ENCODE measurements at places on chromosomes 11 and 22. TPM values are rescaled to one million over a fixed set of nuclear protein-coding genes. Genes with fewer than 3 reads are reported as not detected.

Gene RIBC2
- total RNA-seq: 14.9 TPM

Gene ARRB1
- total RNA-seq: 62.0 TPM

Gene ART1
- not detected for total RNA-seq

Gene NRXN2
- 6.1 TPM for total RNA-seq

Gene CREBZF
- 74.1 TPM for total RNA-seq

- no peak for DNase-seq
These were observed 68.5 kb upstream of the ARFGAP3 start for GRCh38 chr22:42925598-42925997.

GRCh38 chr22:24550902-24551435, 4.0 kb downstream of the GUCD1 start:
- DNase-seq: no peak

GRCh38 chr22:17827466-17827865, 53.2 kb upstream of the BID start:
- no peak for DNase-seq

DNA sequence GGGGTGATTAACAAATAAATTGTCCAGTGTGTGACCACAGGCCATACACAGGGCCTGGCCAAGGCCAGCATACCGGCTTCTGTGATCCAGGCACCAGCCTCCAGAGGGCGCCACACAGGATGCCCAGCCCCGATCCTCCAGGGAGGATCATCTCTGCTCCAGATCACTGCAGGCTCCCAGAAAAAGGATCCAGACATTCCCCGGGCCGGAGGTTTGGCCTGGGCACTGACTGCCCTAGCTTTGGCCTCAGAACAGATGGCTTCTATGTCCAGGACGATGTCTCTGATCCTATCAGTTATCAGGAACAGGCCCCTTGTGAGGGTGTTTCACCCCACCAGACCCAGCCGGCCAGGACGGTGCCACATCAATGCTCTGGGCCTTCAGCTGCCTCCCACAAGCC, 74.5 kb upstream of the LMO1 start:
- peak; percentile 18 for DNase-seq

DNA sequence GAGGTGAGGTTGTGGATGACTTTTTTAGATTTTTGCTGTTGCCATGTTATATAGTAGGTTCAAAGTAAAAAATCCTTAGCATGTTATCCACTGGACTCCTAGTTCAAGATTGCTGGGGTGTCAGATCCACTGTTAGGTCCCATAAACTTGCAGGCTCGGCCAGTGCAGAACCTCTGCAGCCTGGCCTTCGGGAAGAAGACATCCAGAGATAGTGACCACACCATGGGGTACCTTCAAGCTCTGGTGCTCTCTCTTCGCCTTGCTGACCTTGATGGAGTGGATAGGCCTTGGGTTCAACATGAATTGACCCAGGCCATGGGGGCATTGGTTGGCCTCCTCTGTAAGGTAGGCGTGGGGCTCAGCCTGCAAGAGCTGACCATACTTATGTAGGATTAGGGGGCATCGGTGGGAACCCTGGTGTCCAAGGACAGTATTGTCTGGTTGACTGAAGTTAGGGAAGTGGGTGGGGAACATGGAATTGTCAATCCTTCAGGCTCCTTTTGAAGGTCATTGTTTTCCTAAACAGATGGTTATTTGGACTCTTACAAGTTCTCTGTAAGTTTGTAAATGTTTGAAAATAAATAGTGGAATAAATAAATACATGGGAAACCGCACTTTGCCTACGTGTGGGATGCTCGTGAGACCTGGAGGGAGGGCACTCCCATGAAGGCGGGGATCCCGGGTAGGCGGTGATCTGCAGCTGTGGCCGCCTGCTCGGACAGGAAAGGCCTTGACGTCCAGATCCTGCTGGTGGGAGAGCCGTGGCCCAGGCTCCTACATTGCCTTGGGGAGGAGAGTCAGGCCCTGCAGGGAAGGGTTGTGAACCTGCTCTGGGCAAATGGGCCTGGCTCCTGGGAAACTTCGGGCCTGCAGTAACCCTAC, 37.1 kb downstream of the BCR start:
- DNase-seq: no peak

- DNase-seq: no peak
These were observed 7.8 kb upstream of the JAML start for GRCh38 chr11:118232659-118233058.

- peak; percentile 92 for DNase-seq
These were observed 11.8 kb downstream of the TIGD3 start for GRCh38 chr11:65366340-65366773.

DNA sequence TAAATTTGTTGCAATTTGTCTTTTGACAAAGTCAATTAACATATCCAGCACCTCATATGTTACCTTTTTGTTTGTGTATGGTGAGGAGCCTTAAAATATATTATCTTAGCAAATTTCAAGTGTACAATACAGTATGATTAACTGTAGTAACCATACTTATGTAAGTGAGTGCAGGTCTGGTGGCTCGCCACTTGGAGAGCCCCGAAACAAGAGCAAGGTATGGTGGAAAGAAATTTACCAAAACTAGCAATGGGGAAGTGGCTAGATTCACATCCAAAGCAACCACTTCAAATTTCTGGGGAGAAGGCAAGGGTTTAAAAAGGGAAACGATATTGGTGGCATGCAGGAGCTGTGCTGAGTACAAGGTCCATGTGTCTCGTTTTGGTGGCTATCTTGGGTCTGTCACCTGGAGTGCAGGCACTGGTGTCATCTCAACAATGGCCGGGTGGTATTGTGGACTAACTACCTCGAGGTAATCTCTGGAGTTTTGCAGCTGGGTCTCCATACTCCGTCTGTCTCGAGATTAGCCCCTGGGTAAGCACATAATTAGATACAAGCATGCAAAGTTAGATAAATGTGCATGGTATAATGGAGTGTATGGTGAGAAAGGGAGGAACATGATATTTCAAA, 8.2 kb upstream of the FNBP4 start:
- DNase-seq: no peak

- no peak for DNase-seq
These were observed 10.8 kb upstream of the OR51L1 start for GRCh38 chr11:4983841-4984240.

Gene P2RX3
- not detected for total RNA-seq

DNA sequence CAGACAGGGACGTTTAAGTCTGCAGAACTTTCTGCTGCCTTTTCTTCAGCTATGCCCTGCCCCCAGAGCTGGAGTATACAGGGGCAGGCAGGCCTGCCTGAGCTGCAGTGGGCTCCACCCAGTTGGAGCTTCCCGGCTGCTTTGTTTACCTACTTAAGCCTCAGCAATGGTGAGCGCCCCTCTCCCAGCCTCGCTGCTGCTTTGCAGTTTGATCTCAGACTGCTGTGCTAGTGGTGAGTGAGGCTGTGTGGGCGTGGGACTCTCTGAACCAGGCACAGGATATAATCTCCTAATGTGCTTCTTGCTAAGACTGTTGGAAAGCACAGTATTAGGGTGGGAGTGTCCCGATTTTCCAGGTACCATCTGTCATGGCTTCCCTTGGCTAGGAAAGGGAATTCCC, 38.5 kb downstream of the NELL1 start:
- DNase-seq: no peak

GRCh38 chr11:7520981-7521487, 7.2 kb downstream of the PPFIBP2 start:
- no peak for DNase-seq

DNA sequence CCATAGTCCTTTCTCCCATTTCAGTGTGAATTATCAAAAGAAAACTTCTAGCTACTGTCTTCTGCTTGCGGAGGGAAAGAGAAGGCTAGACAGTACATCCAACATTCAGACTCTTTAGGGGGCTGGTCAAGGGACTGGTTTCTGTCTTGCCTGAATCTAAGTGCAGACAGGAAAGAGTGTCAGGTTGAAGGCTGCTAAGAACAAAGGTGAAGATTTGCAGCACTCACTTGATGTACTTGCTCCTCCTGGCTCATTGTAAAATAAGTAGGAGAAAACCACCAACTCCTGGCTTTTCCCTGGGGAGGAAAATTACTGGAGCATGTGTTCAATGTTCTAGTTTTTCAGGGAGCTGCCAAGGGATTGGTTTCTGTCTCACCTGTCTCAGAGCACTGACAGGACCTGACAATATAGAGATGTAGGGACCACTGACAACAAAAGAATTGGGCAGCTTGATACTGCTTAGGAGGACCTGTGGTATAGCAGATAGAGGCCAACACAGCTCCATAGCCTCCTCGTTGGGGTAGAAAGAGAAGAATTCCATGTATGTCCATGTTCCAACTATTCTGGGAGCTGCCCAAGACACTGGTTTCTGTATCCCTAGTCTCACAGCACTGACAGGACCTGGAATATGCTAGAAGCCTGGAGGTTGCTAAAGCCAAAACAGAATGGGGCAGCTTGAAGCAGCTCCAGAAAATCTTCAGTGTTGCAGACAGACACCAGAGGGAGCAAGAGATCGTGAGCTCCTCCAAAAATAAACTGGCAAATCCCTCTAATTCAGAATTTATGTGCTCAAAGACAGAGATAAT, 39.7 kb upstream of the MMP12 start:
- DNase-seq: peak; percentile 89

DNA sequence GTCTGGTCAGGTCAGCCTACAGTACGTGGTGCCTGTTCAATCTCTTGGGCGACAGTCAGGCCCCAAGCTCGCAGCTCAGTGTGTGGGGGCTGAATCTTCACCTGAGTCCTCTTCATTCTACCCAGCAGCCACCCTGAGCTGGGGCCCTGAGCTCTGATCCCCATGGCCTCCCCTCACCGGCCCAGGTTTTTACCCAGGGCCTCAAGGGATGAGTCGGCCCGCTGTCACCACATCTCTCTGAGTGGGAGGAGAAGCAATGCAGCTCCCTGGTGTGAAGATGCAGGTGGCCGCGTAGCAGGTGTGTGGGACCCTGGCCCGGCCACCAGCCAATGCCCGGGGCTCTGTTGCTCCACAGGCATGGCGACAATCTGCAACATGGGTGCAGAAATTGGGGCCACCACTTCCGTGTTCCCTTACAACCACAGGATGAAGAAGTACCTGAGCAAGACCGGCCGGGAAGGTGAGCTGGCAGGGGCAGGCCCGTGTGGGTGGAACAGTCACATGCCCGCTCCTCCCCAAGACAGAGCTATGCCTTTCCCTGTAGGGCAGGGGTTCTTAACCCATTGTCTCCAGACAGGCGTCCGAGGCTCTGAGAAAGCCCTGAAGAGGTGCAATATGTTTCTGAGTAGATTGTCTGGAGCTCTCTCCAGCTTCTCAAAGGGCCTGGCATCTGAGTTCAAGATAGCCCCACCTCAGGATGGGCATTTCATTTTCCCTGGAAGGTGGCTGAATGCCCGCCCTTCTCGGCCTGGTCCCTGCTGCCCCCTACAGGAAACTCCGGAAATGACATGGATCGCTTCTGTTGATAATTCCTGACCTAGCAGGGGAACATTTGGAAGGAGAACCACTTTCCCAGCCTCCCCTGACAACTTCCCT, 26.9 kb downstream of the POLR3H start:
- peak; percentile 74 for DNase-seq

Gene CNIH2
- total RNA-seq: 11.6 TPM

GRCh38 chr11:104163100-104164027, 583 bp downstream of the PDGFD start:
- DNase-seq: no peak

Measured in A673 (cell line).